ENCODE measurements at places on chromosomes 7 and 10.

DNA sequence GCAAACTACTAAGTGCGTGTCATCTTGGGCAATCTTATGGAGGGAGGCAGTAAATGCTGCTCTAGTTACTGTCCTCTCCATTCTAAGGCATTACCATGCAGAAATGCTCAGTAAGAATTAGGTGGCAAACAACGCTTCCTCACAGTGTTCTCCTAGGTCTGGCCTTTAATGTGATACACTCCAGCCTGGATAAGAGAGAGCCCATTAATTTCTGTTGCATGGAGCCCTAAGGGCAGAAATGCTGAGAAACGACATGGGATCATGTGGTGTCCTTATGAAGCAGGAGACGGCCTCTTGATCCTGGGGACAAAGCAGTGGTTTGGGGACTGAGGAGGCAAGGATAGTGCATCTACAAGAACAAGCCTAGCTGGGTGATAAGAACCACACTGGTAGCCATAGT lies 44.0 kb downstream of the SLC25A13 start:
- DNase-seq = no peak

DNA sequence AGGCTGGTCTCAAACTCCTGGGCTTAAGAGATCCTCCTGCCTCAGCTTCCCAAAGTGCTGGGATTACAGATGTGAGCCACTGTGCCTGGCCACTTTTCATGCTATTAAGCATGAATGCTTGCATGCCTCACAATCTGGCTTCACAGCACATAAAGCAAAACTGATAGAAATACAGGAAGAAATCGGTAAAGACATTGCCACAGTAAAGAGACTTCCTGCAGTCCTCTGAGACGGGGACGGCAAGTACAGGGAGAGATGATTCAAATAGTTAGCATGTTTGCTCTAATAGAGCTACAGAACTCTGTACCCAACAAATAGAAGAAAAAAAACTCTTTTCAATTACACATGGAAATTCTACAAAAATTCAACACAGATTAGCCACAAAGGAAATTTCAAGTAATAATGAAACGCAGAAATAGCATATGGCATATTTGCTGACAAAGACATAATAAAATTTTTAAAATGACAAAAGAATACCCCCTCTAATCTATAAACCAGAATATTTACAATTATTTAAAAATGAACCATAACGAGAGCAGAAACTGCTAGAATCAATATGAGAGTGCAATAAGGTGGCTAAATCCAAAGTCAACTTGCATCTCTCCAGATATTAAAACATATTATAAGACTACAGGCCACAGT lies 32.3 kb downstream of the CARD11 start:
- DNase-seq = no peak

GRCh38 chr7:127034186-127034806 lies 218.4 kb downstream of the GRM8 start:
- no peak for DNase-seq

- no peak for DNase-seq
Observed at GRCh38 chr10:86264481-86265231, 101.9 kb downstream of the GRID1 start.

DNA sequence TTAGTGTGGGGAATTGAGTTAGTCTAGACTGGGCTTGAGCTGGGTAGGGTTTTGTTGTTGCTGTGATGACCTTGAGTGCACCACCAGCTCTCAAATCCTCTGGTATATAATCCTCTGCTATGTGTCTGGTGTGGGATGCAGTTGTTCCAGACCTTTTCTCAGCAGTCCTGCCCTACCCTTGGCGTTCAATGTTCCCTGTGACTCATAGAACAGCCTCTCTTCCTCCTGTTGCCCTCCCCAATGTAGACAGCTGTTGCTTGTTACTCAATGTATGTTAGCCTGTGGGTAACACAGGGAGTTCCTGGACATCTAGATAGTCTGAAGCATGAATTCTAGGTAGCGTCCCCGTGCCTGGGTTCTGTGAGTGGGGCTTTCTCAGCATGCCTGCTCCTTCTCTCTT lies 19.8 kb downstream of the ACBD7 start:
- DNase-seq = no peak

DNA sequence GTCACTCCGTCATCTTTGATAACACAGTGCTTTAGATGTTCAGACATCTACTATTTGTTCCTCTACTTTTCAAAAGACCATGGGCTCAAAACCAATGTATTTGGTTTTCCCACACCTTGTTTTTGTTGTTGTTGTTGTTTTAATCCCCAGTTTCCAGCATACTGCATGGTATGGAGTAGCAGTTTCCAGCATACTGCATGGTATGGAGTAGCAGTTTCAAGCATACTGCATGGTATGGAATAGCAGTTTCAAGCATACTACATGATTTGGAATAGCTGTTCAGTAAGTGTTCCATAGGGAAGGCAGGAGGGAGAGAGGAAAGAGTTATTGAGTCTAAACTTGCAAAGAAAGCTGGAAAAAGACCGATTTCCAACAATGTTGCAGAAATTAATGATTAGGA lies 314.3 kb upstream of the PRKCQ start:
- DNase-seq = no peak

DNA sequence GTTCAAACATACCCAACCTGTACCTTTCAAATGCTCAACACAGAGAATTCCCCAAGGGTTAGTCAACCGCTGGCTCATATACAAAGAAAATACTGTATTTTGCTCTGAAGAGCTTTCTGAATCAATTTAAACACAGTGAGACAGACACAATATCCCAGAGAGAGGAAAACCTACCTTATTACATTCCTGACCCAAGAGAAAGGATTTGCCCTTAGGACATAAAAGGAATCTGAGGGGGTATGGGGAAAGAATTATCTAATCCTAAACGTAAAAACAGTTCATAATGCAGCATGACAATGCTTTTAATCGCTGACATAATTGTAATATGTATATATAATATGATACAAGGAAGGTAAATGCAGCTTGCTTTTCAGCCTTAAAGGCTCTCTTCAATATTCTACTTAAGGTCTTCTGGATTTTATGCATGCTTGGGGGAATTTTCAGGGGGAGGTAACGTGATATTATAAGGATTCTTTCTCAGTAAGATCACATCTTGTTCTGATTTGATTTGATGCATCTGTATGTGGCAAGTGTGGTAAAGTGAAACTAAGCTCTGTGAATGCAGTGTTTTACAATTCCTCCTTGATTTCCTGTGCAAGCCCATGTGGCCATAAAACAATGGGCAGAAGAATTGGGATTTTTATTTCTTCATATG lies 240.5 kb downstream of the GLI3 start:
- no peak for DNase-seq

GRCh38 chr10:82943142-82943541 lies 1068.1 kb downstream of the NRG3 start:
- DNase-seq = no peak

DNA sequence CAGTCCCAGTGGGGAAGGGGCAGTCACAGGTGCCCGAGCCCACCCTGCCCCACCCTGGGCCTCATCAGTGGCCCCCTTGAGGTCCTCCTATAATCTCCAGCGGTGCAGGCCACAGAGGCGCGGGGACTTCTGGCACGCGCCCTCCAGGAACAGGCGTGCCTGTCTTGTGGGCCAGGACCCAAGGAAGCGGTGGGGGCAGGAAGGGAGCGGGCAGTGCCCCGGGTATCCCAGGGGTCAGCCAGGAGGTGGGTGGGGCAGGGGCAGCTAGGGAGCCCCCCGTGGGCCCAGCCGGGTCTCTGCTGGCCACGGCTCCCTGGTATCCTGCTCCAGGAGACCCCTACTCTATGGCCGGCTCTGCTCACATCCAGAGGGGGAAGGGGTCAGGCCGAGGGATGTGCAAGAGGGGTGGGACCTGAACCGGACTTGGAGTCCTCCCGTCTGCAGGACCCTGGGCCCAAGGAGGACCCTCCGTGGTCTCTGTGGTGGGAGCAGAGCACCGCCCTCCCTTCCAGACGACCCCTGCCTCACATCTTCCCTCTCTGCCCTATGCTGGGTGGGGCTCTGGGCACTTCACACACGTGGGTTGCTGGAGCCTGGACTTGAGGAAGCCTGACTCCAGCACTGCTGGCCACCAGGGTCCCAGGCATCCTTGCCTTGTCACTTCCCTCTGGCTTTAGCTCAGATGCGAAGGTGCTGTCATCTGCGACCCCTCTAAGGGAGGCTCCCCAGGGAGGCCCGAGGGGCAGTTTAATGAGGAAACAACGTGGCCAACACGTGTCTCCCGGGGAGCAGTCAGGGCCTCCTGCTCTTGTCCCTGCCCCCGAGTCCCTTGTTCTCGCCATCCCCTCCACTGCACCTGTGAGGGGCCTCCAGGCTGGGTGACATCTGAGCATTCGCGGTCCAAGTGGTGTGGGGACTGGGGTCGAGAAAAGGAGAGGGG lies 18.3 kb upstream of the GRIFIN start:
- no peak for DNase-seq

DNA sequence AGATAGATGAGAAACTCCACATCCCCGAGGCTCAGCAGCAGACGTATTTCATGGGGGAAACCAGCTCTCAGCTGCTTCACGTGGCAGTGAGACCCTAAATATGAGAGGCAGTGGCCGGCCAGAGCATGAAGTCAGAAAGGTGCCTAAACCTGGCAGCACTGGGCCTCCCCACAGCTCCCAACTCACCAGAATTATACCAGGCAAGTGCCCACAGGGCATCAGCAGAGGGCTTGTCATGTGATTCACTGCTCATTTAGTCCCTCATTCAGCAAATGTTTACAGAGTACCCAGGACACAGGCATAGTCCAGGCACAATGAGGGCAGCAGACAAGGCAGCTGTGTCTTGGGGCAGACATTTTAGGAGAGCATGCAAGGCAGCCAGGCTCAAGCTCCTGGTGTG lies 212.6 kb downstream of the PTPRN2 start:
- DNase-seq = no peak

DNA sequence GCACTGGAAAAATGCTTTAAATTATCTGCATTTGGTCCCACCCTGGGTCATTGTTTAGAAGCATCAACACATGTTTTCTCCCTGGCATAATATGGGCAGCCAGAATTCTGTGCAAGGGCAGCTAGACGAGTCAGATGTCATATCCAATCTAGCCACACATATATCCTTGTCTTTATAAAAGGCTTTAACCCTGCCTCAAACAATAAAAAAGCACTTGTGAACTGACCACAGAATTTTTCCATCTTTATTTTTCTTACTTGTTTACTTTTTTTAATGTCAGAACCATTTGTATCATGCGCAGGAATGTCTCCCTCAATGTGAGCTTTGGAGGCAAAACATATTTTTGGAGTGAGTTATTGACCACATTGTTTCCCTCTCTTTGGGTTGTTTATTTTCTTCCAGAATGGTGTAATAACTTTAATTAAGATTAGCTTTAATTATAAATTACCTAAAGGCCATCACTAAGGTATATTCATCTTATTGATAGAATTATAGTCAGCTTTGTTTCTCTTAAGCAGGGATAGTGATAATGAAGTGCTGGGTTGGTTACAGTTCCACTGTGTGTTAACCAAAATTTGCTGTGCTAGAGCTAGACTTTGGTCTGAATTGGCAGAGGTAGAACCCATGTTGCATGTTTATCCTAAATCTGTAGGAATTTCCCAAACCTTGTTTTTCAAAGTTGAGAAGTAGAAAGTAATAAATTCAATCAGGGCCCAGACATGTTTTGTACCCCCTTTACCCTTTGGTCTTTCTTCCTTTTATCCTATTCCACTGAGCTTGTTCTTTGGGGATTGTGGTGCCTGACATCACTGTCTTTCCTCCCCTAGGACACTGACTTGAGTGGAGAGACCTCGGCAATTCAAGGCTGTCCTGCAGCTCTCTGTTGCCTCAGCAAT lies 1078.4 kb downstream of the KCNMA1 start:
- no peak for DNase-seq

DNA sequence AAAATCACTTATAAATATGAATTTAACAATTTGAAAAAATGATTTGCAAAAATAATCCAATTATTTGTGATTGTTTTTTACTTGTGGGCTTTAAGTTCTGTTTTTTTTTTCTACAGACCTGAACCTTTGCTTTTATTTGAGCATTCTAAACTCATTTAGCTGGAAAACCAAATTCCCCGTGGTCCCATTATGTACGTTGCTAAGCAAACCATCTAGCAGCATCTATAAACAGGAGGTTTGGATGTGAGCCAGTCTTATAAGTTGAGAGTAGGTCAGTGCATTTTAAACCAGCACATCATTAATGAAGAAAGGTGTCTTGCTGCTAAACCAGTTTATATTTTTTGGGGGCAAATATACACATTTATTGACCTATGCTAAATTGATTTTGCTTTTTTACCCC lies 77.3 kb downstream of the LRRN3 start:
- no peak for DNase-seq

All from HEK293T (cell line).